ENCODE measurements at places on chromosomes 2 and 18.

GRCh38 chr2:126888046-126888445 lies 10.6 kb upstream of the TEX51 start:
- no peak for DNase-seq

DNA sequence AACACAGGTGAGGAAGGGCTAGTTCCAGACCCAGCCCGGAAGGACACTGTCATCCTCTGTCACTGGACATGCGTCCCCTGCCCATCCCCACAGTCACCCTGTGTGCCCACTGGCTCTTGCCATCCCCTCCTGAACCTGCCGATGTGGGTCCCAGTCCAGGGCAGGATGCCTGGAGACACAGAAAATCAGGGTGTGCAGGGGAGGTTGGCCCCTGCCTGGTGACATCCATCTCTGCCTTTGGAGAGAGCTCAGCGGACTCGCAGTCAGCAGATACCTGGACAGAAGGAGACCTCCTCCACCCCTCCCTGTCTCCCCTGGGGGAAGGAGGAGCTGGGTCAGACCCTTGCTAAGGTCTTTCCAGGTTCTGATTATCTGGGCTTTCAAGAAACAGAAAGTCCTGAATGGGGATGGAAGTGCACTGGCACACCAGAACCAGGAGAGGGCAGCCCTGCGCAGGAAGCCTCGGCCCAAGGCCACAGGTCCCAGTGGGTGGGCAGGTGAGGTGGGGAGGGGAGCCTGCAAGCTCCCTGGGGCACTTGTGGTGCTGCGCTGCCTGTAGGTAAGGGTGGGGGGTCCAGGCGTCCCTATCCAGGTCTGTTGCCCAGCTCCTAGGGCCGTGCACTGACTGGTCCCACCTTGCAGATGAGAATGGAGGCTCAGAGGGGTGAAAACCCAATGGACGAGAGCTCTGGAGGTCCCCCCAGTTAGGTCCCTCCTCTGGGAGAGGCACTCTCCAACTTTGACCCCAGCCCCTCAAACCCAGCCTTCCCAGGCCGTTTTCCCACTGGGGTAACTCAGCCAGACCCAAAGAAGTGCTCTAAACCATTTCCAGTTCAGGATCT lies 9.7 kb upstream of the OTOS start:
- DNase-seq: no peak

GRCh38 chr2:62293490-62294271 lies 97.8 kb downstream of the B3GNT2 start:
- no peak for DNase-seq

GRCh38 chr2:106156305-106157296 lies 37.5 kb downstream of the UXS1 start:
- no peak for DNase-seq
